Activated T-cell treated with anti-CD3 and anti-CD28 coated beads, Interleukin-2, amount 50 U/mL, for 72 hours (primary cell): ENCODE measurements at places on chromosomes 12 and 14. TPM values are rescaled to one million over a fixed set of nuclear protein-coding genes. Genes with fewer than 3 reads are reported as not detected.
A peak's percentile ranks its signal among the peaks of the same experiment; 100 is the strongest.

DNA sequence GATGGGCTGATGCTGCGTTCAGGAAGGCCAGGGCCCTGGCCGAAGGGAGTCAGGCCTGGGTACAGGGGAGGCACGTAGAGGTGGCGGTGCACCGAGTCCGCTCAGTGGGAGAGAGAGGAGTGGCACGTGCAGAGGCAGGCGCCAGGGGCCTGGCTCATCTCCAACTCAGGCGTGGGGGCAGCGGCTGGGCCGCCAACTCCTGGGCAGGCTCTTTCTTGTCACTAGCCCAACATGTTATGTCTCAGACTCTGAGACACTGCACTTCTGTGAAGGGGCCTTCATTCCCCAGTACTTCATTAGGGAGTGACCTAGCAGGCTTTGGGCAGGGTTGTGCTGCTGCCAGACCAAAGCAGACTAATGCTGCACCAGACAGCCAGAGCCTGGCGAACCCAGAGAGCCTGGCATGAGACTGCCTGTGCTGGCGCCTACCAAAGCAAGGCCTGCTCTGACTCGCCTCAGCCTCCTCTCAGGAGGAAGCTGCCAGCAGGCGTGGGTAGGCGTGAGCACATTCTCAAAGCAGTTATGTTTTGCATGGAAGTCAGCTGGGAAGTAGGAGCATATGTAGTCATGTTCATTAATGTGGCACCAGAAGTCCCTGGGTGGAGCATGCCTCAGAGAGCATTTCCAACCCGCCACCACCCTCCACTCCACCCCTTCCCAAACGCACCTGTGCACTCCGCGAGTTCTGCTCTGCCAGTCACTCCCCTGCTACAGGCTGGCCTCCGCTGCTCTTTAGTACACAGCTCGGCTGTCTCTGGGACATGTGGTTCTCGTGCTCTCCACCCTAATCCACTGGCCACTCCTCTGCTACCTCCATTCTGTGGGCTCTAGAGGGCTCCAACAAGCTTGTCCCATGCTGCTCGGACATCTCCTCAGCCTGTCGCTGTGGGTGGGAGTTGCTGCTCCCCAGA lies 9.7 kb downstream of the CKB start:
- no peak for DNase-seq

DNA sequence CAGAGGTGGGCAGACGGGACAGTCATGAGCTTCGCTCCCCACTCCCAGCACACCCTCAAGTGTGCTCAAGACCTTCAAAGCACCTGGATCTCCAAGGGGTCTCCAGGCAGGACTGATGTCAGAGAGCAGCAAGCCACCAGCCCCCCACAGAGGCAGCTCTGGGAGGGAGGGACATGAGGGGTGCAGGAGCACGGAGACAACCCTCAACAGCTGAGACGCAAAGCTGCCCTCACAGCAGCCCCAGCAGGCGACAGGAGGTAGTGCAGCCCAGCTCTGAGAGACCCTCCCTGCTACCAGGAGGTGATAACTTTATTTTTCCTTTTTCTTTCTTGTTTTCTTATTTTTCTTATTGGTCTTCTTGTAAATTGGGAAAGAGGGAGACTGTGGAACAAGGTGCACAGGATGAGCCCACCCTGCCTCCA lies 17.9 kb downstream of the SIVA1 start:
- no peak for DNase-seq

Gene BCL7A
- 12.2 TPM for total RNA-seq

Gene TEP1
- 40.2 TPM for total RNA-seq

DNA sequence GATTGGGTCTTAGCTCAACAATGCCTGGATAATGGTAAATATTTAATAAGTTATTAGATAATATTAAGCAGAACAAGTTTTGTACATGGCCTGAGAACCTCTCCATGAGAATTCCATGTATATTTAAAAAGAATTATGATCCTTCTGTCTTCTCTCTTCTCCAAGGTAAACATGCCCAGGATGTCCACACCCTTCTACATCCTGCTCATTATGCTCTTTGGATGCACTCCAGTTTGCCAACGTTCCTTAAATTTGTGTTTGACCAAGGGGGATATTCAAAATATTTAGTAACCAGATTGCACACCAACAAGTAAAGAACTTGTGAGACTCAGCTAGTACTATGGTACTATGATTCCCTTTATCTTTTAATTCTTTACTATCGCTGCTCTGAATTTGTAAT lies 44.8 kb upstream of the ERGIC2 start:
- no peak for DNase-seq

DNA sequence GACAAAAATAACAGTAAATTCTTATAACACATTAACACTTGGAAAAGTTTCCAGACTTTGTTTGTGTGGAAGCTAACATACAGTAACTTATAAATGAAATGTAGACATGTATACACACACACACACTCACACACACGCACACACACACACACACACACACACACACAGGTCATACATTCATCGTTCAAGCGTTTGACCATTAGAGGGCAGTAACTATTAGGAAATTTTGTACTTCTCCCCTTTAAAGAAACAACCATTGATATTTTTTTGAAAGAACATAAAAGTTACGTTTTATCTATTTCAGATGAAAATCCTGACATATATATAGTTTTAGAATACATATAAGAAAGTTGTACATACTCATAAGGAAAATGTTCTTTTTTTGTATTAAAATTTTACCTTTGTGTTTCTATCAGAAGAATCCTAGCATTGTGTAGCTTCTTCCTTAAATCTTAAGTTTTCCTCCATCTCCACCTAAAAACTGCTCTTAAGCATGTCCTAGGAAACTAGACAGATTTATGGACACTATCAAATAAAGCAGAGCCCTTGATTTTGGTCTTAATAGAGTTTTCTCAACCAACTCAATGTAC lies 29.0 kb downstream of the PTPRQ start:
- no peak for DNase-seq

Gene RILPL1
- total RNA-seq: 5.4 TPM

- no peak for DNase-seq
Observed at GRCh38 chr12:47687636-47688035, 18.2 kb downstream of the RPAP3 start.

DNA sequence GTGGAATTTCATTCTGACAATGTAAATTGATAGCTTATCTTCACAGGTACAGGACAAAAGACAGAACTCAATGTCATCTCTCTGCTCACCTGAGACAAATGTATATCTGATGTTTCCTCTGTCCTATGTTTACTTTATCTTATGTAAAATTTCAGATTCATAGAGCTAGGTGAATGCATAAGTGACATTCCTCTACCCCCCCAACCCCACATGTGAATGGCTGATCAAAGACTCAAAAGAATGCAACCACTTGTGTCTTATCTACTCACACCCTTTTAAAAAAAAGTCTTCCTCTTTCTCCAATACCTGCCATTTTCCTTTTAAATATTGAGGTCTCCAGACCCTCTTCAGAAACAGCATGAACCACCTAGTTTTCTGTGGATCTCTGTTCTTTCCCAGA lies 736.6 kb upstream of the SEL1L start:
- DNase-seq: no peak

DNA sequence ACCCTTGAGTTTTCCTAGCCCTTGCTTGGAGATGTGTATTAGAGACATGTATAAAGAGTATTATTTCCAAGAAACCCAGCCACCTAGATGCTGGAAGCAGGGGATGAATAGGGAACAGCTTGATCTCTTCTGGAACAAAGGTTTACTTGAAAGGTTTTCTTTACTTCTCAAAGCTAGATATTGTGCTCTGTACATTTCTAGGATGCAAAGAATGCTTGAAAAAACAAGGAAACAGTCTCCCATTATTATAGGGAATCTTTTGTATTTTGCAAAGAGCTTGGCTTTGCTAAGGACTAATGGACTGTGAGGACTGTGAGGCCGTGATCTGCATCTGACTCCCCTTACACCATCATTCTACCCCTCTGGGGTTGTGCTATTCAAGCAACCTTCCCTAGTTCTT lies 77.9 kb downstream of the PRICKLE1 start:
- no peak for DNase-seq

DNA sequence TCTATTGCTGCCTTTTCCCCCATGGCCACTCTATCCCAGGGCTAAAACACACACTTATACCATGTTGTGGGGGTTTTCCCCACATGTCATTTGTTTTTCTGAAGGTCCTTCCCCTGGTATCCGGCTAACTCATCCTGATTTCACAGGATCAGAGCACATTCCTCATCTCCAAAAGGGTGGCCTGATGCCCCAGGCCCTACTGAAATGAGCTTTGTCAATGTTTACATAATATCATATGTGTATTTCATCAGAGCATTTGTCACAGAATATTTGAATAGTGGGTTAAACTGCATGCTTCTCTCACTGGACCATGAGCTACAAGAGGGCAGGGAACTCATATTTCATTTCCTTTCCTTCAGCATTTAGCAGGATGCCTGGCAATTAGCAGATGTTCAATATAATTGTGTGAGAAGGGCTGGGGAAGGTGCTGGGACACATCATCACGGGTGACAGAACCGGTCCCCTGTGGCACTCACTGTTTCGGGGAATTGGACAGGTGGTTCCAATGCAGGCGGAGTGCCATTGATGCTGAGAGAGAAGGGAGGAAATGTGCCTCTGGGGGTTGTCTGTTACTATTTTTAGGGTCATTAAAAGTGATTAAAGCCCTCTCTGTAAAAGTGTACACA lies 26.8 kb downstream of the EMP1 start:
- no peak for DNase-seq

DNA sequence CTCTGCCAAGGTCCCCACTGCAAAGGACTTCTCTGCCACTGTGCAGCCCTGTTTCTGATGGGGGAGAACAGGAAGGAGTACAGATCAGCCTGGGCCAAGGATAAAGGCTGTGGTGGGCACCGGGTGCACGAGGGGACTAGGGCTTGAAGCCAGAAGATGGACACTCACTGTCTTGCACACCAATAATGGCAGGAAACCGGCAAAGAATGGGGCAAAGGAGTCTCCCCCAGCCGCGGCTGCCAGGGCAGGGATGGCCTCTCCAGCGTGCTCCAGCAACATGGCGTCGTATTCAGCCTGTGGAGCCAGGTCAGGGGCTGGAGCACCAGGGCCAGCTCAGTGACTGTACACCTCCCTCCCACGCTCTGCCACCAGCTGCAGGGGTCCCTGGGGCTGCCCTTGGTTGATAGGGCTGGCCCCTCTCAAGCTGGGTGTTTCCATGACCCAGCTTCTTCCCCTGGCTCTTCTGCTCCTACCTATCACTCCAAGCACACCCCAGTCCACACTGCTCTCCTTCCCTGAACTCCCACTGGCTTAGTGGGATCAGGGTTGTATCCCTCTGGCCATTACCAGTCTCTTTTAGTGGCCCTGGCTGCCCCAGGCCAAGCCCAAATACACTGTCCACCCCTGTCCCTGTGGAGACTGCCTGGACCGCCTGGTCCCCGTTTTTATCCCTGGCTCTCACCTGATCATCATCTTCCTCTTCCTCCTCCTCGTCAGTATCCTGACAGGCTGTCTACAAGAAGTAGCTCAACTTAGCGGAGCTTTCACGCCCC lies 6.3 kb downstream of the IPO4 start:
- DNase-seq: no peak

GRCh38 chr14:22837750-22838538 lies 1.6 kb downstream of the MMP14 start:
- DNase-seq: no peak

GRCh38 chr14:95196268-95196667 lies 38.9 kb upstream of the DICER1 start:
- DNase-seq: no peak

- DNase-seq: no peak
Observed at GRCh38 chr12:116885491-116885890, 4.2 kb upstream of the HRK start.

DNA sequence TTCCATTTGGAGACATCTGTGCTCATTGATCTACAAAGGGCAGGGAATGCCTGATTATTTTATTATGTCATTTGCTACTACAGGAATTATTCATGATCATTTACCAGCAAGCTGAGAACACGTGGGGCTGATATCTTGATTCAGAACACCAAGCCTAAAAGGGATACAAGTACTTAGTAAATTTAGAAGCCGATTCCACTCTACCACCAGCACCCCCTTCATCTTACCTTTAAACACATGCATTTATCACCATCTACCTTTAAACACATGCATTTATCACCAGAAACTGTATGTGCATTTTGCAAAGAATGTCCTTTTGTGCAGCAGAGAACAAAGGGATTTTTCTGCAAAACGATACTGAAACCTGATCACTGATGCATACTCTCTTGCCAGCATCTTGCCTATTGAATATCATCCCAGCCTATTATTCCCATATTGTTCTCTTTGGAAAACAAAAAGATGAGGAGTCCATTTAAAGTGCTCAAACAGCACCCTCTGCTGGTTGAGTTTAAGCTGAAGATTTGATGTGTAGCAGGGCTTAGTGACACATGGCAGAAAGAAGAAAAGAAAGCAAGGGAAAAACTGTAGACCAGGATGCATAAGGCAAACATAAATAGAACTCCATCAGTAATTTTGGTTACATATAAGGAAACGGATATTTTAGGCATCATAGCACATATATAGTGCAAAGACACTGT lies 132.6 kb upstream of the PLEKHG7 start:
- peak; percentile 31 for DNase-seq

Gene MYF5
- not detected for total RNA-seq

Gene RHOJ
- not detected for total RNA-seq

DNA sequence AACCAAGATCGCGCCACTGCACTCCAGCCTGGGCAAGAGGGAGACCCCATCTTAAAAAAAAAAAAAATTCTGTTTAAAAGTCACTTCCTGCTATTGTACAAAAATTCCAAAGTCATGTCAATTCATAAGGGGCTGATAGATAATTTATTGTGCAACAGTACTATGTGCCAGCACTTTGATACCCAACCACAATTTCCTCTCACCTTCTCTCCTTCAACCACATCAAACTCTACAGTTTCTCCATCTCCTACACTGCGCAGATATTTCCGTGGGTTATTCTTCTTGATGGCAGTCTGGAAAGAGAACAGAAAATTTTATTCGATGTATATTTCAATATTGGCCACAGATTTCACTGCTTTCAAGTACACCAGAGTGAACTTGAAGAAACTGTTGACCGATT lies 7.6 kb downstream of the YBX3 start:
- no peak for DNase-seq

Gene SMIM41
- total RNA-seq: not detected

- DNase-seq: no peak
Observed at GRCh38 chr14:90891326-90891725, 75.1 kb upstream of the TTC7B start.

DNA sequence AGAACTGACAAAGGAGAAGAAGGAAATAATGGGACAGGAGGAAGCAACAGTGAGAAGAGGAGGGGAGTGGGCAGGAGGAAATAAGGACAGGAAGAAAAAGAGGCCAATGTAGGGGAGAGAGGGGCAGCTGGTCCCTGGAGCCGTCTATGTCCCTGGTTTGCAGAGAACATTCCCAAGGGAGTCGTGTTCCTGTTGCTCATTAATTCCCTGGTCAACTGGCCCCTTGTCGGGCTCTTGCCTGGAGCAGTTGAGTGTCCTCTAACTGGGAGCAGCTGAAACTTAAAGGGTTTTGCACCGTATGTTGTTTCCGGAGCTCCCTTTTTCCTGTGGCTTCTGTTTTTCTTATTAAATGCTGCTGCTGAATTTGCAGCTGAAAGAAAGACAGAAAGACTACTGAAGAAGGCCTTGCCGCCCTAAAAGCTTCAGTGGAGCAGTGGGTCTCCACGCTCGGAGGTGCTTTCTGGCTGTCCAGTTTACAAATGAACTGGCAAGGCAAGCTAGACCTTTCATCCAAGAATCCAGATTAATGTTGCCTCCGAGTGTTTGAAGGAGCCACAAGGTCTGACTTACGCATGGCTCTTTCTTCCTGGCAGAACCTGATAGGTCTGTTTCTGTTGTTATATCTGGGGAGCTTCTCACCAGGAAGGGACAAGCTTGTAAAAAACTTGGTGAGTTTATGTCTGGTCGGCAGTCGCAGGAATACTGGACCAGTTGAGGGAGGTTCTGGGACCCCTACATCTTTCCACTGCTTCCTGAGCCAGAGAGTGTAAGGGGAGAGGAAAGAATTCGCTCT lies 146.2 kb upstream of the RFLNA start:
- no peak for DNase-seq
